ENCODE measurements at places on chromosomes 5 and 9. TPM values are rescaled to one million over a fixed set of nuclear protein-coding genes. Genes with fewer than 3 reads are reported as not detected.

Gene GLDC
- 0.95 TPM for total RNA-seq

Gene RLN2
- 6.9 TPM for total RNA-seq

Gene COL5A1
- total RNA-seq, result 0.16 TPM

Gene ENTREP1
- not detected for total RNA-seq

Measured in activated CD4-positive, alpha-beta T cell treated with anti-CD3 and anti-CD28 coated beads for 36 hours (primary cell).